ENCODE measurements at places on chromosomes 4 and X. TPM values are rescaled to one million over a fixed set of nuclear protein-coding genes. Genes with fewer than 3 reads are reported as not detected.

Gene PDE6B
- total RNA-seq, result 7.5 TPM

Gene MAOB
- total RNA-seq, result 0.23 TPM

Gene STK32B
- total RNA-seq, result 24.2 TPM

Gene SHROOM2
- total RNA-seq, result 8.8 TPM

Gene TCEAL2
- not detected for total RNA-seq

Gene ERAS
- not detected for total RNA-seq

Gene FHDC1
- total RNA-seq, result 0.68 TPM

Gene CT45A10
- not detected for total RNA-seq

Gene PAGE2
- not detected for total RNA-seq

Gene FMR1
- total RNA-seq, result 33.5 TPM

Gene HSFX4
- total RNA-seq, result not detected

Gene BEX1
- not detected for total RNA-seq

Gene CENPVL3
- not detected for total RNA-seq

Gene TRPC5OS
- total RNA-seq, result not detected

Gene ARL9
- not detected for total RNA-seq

Gene CXCL11
- 2.0 TPM for total RNA-seq

Gene CCSER1
- total RNA-seq, result 1.9 TPM

Gene CFP
- 0.85 TPM for total RNA-seq

Gene CNKSR2
- total RNA-seq, result 0.17 TPM

Gene DOK7
- total RNA-seq, result 0.17 TPM

Gene ANTXR2
- 36.2 TPM for total RNA-seq

Gene CCKAR
- not detected for total RNA-seq

Gene FRMD7
- total RNA-seq, result not detected

Gene CCDC110
- total RNA-seq, result 0.68 TPM

Gene AMOT
- 2.0 TPM for total RNA-seq

Gene SHROOM3
- total RNA-seq, result 0.51 TPM

Gene HTN3
- not detected for total RNA-seq

Gene FAAH2
- total RNA-seq, result 1.1 TPM

Gene HERC3
- total RNA-seq, result 13.1 TPM

Gene P2RY4
- total RNA-seq, result not detected

Gene ZDHHC15
- under 0.01 TPM for total RNA-seq

Gene SOWAHD
- not detected for total RNA-seq

Gene SPARCL1
- total RNA-seq, result 158 TPM

Gene GNRHR
- not detected for total RNA-seq

Gene TRO
- total RNA-seq, result 4.4 TPM

Gene TLR3
- total RNA-seq, result 2.4 TPM

Gene STARD8
- 46.4 TPM for total RNA-seq
